ENCODE measurements at places on chromosomes 4 and X.

DNA sequence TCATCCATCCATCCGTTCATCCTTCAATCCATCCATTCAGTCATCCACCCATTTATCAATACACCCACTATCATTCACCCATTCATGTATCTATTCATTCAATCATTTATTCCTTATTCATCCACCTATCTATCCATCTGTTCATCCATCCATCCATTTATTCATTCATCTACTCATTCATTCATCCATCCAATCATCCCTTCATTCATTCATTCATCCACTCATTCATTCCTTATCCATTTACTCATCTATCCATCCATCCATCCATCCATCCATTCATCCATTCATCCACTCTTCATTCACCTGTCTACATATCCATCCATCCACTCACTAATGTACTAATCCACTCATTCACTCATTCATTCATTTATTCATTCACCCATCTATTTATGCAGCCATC, 9.5 kb downstream of the P2RY8 start:
- DNase-seq = no peak

DNA sequence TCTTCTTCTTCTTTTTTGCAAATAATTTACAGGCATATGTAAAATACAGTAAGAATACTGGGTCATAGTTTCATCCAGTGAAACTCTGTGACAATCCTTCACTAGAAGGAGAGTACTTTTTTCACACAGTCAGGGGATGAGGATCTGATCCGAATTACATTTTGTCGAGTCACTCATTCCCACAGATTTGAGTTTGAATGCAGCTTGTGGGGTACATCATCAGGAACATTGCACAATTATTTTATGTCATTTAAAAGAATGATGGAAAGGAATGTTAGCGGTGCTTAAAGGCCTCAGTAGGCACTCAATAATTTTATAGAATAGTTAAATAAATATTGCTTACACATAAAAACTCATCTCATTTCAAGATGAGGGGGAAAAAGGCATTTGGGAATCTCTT, 88.6 kb downstream of the CHRNA9 start:
- DNase-seq = no peak

DNA sequence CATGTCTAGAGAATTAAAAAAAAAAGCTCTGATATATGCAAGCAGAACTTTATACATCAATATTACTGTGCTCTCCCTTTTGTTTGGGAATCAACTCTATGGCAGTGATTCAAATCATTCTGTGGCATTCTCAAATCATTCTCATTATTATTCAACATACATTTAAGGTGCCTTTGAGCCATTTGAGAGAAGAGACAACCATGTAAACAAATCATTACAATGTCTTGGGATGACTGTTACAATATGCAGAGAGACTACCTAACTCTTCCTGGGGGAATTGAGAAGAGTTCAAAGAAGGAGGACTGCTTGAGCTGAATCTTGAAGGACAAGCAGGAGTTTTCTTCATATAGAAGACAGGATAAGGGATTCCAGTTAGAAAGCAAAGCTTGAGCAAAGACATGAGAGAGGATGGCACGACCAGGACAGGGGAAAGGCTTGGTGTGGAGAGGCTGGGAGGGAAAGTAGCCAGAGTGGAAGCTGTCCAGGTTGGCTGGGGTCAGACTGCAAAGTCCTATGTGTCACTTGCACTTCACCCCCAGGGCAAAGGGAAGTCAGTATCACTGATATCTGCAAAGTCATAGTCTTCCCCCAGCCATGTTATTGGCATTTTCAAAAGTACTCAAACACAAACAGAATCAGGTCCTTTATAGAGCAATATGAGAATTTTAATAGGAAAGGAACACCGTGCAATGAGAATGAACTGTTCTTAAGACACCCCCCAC, 9.0 kb downstream of the SEC24D start:
- no peak for DNase-seq

GRCh38 chr4:86386817-86387415, 27.1 kb upstream of the MAPK10 start:
- no peak for DNase-seq

DNA sequence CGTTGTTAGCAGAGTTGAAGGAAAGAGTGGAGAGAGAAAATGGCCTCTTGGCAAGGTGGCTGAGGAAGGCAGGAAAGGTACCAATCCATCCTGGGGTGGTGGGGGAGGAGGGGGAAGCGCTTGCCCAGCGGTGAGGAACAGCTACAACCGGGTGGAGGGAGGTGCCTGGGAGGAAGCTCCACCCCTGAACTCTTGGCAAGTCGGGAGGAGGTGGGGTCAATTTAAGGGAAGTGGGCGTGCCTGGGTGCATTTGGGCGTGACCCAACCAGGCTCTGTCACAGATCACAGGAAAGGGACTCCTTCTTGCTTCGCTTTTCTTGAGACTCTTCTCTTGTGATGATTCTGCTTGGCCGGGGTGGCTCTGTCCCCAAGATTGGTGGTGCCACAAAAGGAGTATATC, 41.7 kb downstream of the BCORL1 start:
- no peak for DNase-seq

- DNase-seq = no peak
Measured at GRCh38 chr4:16588149-16588548, 310.3 kb downstream of the LDB2 start.

GRCh38 chr4:27807207-27807606, 946.6 kb downstream of the STIM2 start:
- no peak for DNase-seq

GRCh38 chr4:10619855-10620254, 64.7 kb downstream of the CLNK start:
- DNase-seq = no peak

DNA sequence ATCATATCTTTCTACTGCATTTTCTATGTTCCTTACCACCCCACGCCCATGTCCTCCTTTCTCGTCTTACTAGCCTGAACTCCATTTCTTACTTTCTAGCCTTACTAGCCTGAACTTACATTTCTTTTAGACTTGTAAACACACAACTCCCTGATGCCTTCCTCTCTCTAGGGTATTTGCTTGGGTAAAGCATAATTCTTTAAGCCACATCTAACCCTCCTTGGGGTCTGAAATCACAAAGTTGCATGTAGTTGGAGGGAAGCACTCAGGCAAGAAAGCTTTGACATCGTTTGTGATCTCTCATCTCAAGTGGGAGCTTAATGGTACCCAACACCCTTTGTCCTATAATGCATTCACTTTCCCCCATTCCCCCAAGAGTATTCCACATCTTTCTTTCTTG, 124.4 kb downstream of the SPOCK3 start:
- no peak for DNase-seq

DNA sequence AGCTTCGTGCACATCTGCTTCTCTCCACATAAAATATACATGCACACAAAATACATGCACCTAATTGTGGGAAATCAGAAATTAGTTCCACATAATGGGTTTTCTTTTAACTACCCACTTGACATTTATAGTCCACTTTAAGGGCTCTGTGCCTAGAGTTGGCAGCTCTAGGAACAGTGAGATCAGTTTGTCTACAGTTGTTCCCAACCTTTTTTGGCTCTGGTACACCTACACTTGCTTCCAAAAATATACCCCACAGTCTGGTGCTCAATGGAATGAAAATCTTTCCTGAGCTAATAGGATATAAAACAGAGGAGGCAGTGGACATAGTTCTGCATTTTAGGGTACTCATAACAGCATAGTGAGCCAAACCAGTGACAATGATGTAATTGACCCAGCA, 36.1 kb downstream of the HDAC8 start:
- no peak for DNase-seq

DNA sequence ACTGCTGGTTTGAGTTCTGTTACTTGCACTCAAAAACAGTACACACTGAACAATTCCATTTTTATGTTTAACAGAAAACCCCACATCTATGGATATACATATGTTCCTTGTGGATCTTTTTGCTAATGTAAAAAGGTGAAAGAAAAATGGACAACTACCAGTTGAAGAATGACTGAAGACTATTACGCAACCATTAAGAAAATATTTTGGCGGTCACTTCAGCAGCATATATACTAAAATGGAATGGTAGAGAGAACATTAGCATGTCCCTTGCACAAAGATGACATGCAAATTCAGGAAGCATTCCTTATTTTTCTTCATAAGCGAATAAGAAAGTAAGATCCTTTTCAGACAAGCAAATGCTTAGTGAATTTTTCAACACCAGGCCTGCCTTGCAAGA, 84.6 kb upstream of the FMR1 start:
- no peak for DNase-seq

- DNase-seq = no peak
Measured at GRCh38 chr4:159298502-159298901, 195.6 kb downstream of the RAPGEF2 start.

DNA sequence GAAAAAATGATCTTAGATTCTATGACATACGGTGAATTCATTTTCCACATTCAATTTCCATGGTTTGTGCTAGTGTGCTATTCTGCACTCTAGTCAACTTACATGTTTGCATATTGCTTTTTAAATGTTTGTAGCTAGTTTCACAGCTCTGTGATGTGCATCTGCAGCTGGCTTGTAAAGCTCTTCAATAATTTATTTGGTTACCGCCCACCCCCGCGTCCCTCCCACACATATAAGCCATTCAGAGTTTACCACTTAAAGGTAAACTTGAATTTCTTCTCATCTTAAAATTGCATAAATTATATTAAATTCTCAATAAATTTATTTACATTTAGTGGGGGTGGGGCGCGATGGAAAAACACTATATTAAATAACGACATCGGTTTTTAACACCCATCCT, 291 bp upstream of the NBDY start:
- DNase-seq = no peak

DNA sequence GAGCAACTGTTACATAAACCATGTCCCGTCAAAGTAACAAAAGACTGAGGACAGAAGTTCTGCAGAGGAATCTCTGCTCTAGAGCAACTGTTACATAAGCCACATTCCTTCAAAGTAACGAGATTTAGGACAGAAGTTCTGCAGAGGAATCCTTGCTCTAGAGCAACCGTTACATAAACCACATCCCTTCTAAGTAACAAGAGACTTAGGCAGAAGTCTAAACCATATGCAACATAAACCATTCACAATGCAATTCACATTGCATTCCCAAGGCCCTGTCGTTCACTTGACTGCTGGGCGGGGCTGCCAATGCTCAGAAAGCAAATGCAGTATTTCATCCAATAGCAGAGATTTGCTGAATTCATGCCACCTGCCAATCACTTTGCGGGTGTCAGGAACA, 124.4 kb upstream of the PUDP start:
- no peak for DNase-seq

GRCh38 chrX:55754861-55755294, 37.3 kb downstream of the RRAGB start:
- DNase-seq = no peak
